ENCODE measurements at places on chromosomes 3 and 15.

DNA sequence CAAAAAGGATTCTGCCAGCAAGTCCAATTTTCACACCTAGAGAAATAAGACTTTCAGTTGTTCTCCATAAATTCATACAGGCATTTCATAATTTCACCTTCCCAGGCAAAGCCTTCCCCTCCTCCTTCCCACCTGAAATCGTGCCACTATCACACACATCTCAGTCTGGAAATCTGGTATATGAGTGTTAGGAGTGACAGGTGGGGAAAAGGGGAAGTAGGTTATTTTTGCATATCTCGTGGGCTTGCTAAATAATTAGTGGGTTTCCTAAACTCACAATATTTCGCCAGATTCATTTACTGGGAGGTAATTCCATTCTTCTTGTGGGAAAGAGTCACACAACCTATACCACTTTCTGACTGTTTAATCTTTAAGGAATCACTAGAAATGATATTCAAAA lies 7.4 kb downstream of the ALDH1A2 start:
- no peak for DNase-seq

DNA sequence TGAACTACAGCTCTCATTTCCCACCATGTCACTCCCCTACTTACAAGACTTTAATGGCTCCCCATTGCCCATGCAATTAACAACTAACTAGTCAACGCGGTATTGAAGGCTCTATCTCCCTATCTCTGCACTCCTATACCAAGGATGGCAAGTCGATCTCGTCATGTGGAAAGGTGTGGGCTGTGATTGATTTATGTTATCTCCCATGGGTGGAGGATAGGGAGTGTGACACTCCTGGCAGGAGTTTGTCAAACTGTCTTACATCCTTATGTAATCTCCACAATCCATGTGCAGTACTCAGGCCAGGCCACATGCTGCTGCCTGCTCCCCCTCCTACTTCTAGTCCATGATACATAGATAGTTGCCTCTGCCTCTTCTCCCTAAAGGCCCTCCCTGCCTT lies 3.2 kb upstream of the RORA start:
- DNase-seq, result no peak

GRCh38 chr15:41975669-41976068 lies 3.3 kb upstream of the EHD4 start:
- DNase-seq, result no peak

- no peak for DNase-seq
Observed at GRCh38 chr3:157329551-157329950, 107.1 kb upstream of the PTX3 start.

GRCh38 chr3:73604451-73604850 lies 20.3 kb downstream of the PDZRN3 start:
- no peak for DNase-seq

DNA sequence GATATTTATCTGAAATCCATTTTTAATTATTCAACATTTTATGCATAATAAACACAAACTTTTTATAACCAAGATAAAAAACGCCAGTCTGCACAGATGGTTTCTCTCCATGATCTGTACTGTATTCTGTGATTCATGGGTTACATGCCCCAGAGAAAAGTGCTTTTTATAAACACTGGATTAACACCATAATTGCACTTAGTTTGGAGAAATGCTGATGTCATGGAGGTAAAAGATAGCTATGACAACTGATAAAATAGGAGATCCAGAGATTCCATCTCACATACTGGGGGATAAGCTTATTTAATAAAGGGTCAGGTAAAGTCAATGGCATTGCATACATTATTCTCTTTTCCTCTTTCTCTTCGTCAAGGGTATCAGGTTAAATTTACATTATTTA lies 1460.4 kb upstream of the ALCAM start:
- DNase-seq, result no peak

- DNase-seq, result no peak
Observed at GRCh38 chr15:37081983-37082382, 18.4 kb downstream of the MEIS2 start.

GRCh38 chr15:43998607-43999006 lies 171.8 kb downstream of the WDR76 start:
- DNase-seq, result no peak

GRCh38 chr3:151501171-151501922 lies 40.5 kb upstream of the IGSF10 start:
- no peak for DNase-seq

- DNase-seq, result no peak
Observed at GRCh38 chr3:27658741-27659140, 63.4 kb downstream of the EOMES start.

DNA sequence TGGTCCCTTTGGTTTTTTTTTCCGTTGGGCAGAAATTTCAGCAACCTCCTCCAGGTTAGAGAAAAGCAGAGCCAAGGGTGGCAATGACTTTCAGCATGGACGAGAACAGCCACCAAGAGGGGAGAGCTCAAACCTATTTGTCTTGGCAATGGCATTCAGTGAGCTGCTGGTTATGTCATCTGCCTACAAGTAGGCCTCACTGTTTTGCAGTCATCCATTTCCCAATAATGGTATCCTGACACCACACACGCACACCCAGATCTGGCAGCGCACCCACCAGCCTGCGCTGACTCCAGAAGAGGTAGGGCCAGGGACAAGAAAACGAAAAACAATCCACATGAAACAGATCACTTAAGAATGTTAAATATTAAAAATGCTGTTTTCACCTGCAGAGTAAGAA lies 92.3 kb downstream of the MAGI1 start:
- no peak for DNase-seq

GRCh38 chr15:50077176-50077575 lies 41.9 kb downstream of the ATP8B4 start:
- no peak for DNase-seq

DNA sequence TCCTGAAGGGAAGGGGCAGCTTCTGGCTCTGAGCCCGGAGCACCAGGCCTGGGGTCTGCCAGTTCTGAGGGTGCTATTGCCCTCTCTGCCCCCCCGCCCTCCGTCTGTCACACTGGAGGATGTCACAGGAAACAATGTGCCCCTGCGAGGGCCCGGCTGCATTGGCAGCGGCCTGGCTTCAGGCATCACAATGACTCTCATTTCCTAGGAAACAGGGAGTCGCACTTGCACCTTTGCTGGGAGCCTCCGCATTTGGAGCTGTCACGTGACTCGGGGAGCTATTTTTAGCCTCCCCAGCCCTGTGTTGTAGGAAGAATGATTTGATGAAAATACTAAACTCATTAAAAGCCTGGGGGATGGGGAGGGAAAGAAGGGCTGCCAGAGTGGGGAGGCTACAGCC lies 518.9 kb downstream of the SHQ1 start:
- no peak for DNase-seq

DNA sequence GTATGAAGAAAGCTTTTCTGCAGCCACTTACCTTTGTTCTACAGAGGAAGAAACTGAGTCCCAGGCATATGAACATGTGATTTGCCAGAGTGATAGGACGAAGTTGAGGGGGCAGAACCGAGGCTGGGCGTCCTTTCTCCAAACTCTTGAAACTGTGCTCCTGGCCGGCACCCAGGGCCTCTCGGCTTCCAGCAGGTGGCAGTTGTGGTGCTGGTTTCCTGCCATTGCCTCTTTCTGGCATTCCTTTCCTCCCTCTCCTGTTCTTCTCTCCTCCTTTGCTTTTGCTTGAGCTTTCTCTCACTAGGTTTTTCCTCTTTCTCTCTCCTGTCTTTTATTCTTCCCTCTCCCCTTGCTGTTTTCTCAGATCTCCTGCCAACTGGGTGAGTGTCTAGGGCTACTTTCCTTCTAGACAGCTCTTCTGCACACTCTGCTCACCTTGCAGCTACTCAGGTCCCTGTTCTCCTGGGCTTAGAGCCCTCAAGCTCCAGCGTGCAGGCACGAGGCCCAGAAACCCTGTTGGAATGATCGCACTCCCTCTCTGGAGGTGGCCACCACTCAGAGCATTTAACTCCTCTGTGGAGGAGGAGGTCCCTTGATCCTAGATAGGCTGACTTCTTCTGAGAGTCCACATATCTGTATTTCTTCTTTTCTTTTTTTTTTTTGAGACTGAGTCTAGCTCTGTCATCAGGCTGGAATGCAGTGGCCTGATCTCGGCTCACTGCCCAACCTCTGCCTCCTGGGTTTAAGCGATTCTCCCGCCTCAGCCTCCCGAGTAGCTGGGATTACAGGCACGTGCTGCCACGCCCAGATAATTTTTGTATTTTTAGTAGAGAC lies 26.2 kb downstream of the TRAK1 start:
- DNase-seq, result no peak

GRCh38 chr15:65300924-65301441 lies 3.5 kb upstream of the RNU5B-1 start:
- DNase-seq, result no peak

- DNase-seq, result no peak
Observed at GRCh38 chr3:129586746-129587430, 19.6 kb downstream of the PLXND1 start.

- no peak for DNase-seq
Observed at GRCh38 chr3:11238060-11238459, 34.1 kb upstream of the ATG7 start.

Measured in CD4-positive, alpha-beta T cell treated with Interleukin-15 for 4 hours (primary cell).